ENCODE measurements at places on chromosomes 3 and 15. TPM values are rescaled to one million over a fixed set of nuclear protein-coding genes. Genes with fewer than 3 reads are reported as not detected.

GRCh38 chr3:115590873-115591272 lies 32.4 kb upstream of the GAP43 start:
- DNase-seq: no peak

GRCh38 chr15:92448370-92448769 lies 54.7 kb downstream of the ST8SIA2 start:
- DNase-seq: no peak

DNA sequence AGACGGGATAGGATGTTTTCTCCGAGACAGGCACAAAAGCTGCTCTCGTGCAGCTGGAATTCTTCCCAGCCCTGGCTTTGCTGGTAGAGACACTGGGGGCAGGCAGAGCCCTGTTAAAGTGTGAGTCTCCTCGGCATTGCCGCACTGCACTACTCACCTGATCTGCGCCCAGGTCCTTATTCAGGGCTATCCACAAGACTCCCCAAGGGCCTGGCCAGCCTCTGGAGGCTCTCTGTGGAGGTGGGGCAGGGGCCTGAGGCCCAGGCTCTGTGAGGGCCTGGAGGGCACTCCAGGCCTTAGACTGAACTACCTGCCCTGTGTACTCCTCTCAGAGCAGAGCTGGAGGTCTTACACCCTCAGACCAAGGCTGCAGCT lies 48.4 kb downstream of the KY start:
- DNase-seq: no peak

DNA sequence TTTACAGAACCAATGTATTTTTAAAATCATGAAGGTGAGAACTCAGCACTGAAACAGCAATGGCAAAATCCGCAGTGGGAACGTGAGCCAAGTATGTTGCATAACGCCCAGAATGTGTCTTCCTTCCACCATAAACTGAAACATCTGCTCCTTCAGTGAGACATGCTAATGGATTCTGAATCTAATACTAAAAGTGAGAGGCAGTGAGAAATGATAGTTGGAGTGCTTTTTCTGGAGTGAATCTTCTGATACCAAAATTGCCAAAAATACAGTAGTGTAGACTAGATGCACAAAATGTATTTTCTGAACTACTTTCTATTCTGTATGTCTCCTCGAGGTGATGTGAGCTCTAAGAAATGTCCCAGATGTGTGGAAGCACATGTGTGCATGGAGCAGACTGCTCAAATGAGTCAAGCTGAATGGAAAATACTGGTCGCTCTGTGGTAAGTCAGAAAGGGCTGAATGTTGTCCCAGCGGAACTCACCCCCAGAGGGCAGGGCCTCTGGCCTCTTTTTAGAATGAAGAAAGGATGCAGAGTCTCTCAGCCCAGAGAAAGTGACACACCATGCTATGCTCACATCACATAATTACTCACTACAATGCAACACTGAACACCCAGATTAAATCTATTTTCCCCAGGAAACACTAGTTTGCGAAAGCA lies 73.0 kb downstream of the ATP10A start:
- DNase-seq: peak; percentile 43

DNA sequence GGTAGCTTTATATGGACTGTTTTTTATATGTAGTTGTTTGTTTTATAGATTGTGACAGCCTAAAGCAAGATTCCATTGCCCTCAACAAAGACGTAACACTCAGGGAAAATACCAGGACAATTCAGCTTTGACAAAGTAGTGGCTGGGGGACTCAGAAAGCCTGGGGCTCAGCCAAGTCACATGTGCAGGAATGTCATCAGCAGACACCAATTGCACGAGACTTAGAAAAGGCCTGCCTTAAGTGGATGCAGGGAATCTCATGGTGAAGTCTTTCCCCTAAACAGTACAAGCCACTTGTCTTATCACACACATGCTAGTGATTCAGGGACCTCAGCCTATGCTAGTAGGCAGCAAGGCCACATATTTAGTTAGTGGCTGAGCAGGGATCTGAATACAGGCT lies 381.8 kb upstream of the THBS1 start:
- peak; percentile 51 for DNase-seq

The CPNE4 gene
- total RNA-seq: not detected

DNA sequence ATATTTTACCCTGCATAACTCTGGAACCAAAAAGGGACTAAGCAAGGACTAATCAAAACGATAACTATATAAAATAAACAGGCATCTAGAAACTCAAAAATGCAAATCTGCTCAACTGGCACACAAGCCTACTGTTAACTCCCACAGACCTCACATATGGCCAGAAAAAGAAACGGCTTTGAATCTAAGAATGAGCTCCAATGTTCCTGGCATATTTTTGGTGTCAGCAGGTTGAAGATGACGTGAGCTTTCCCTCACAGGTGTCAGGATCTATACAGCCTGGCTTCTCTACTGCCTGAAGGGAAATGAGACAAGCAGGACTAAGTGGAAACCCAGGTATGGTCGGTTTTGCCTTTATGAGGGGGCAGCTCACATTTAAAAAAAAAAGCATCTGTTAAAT lies 120.1 kb upstream of the SPATA12 start:
- no peak for DNase-seq

DNA sequence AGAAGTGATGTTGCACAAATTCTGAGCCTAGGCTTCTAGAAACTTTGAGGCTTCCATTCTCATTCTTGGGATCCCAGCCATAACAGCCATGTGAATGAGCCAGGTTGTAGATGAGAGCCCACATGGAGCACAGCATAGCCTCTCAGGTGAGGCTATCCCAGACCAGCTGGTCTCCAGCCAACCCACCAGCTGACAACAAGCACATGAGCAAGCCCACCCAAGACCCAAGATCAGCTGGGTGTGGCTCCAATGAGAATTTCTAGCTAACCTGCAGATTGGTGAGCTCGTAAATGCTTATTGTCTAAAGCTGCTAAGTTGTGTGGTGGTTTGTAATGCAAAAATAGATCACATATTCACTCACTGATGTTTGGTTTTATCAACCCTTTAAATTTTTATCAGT lies 14.4 kb downstream of the KY start:
- no peak for DNase-seq

GRCh38 chr3:25033407-25034029 lies 394.5 kb upstream of the RARB start:
- peak; percentile 65 for DNase-seq

DNA sequence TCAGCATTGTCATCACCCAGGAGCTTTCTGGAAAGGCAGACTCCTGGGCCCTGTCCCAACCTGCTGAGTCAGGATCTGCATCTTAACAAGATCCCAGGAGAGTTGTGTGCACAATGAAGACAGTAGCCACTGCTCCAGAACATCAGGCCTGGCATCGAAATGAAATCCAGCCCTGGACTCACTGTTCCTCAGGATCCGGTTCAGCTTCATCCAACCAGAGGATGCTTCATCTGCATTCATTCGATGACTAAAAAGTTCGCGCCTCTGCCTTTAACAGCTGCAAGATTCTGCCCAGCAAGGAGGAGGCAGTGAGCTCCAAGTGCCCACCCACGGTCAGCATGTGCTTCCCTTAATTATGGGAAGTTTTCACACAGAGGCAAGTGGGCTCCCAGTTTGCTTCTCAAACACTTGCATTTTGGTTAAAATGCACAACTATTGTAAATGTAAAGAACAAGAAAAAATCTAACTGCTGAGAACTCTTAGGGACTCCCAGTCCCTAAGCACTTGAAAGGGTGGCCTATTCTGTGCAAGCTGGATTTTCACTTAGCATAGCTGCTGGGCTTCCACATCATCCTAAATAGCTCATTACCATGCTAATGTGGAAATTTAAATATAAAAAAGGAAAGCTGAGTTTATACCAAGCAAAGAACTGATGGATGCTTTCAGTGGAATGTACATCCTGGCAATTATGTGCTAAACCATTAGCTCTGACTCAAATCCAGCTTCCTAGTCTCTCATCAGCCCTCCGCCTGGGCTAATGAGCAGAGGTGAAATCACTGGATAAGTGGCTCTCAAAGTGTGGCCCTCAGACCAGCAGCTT lies 25.5 kb upstream of the ESYT3 start:
- no peak for DNase-seq

The SYNM gene
- 8.2 TPM for total RNA-seq

GRCh38 chr3:168473334-168473890 lies 377.7 kb upstream of the GOLIM4 start:
- no peak for DNase-seq

The GBE1 gene
- 9.6 TPM for total RNA-seq

GRCh38 chr15:71802770-71803169 lies 7.6 kb upstream of the NR2E3 start:
- peak; percentile 37 for DNase-seq

The LTF gene
- total RNA-seq: 8.8 TPM

Measured in body of pancreas (tissue), 4 donors.